ENCODE measurements at places on chromosomes 7 and 10.

- DNase-seq = no peak
Observed at GRCh38 chr10:101693651-101693977, 1.4 kb downstream of the FBXW4 start.

DNA sequence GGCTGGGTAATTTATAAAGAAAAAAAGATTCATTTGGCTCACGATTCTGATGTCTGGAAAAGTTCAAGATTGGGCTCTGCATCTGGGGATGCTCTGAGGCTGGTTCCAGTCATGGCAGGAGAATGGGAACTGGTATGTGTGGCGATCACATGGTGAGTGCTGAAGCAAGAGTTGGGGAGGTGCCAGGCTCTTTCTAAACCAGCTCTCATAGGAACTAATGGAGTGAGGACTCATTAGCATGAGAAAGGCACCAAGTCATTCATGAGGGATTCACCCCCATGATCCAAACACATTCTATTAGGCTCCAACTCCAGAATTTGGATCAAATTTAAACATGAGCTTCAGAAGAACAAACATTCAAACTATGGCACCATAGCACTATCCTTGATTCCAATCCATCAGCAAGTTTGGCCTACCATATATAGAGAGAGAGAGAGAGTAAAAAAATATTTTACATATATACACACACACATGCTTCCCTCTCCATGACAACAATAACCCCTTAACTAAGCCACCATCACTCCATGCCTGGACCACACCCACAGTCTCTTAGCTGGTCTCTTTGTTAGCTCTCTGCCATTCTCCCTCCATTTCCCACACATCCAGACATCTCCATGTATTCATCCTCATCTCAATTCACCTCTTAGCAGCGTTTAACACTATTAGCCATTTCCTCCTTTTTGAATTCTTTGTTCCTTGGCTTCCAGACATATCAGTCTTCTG is 57.9 kb downstream of the NPY start:
- DNase-seq = no peak

DNA sequence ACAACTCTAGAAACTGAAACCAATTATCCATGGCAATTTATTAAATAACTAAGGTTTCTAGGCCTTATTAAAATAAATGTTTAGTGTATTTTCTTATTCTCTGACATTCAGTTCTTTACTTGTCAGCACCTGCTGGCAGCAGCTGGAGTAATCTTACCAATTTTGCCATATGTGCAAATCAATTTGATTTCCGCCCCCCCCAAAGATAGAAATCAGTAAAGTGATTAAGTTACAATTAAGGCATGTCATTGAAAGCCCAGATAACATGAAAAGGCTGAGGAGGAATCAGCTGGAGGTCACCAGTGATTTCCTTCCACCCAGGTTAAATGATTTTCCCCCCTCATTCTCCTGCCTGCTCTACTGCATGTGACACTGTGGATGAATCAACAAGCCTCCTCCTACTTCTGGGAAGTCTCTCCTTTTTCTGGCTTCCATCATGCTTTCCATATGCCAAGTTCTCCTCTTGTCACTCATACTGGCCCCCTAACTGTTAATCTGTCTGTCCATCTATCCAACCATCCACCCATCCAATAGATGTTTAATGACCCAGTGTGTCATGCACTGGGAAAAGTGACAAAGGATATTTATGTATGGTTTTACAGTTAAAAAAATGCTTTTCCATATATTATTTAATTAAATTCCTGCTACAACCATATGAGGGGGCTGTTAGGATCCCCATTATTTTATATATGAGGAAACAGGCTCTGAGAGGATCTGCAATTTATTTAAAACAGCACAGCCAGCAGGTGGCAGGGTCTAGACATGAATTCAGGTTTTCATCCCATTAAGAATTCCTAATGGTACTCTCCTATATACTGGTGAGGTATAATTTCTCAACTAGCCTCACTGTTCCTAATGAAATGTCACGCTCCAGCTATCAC is 116.5 kb downstream of the ATXN7L1 start:
- DNase-seq = peak; percentile 57

DNA sequence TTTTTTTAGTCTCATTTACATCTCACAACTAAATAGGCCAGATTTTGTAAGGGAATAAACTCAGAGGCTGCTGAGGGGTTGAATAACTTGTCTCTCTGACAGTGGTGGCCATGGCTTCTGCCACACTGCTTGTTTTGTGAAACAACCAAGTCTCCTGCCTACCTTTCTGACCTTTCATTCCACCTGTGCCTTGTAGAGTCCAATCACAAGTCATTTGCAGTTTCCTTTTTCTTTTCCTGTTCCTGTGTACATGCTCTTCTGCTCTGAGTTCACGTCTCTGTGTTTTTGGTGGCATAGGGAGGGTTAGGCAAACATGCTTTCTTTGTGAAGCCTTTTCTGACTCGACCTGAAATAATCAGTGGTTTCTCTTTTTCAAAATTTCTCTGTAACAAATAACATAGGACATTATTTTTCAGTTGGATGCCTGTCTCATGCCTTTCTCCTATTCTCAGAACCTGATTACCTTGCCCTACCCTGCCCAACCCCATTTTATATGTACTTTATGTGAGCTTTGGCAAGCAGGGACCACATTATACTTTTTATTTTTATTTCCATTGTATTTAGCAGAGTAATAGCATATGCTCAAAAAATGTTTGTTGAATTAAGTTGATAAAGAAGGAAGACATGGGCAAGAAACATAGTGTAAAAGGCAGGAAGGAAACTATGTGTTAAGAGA is 81.7 kb downstream of the HDAC9 start:
- DNase-seq = no peak

GRCh38 chr7:48938539-48939295 is 14.4 kb downstream of the CDC14C start:
- DNase-seq = no peak

- no peak for DNase-seq
Observed at GRCh38 chr10:117596706-117597105, 54.2 kb downstream of the EMX2 start.

GRCh38 chr7:47878662-47879061 is 69.6 kb downstream of the PKD1L1 start:
- no peak for DNase-seq

DNA sequence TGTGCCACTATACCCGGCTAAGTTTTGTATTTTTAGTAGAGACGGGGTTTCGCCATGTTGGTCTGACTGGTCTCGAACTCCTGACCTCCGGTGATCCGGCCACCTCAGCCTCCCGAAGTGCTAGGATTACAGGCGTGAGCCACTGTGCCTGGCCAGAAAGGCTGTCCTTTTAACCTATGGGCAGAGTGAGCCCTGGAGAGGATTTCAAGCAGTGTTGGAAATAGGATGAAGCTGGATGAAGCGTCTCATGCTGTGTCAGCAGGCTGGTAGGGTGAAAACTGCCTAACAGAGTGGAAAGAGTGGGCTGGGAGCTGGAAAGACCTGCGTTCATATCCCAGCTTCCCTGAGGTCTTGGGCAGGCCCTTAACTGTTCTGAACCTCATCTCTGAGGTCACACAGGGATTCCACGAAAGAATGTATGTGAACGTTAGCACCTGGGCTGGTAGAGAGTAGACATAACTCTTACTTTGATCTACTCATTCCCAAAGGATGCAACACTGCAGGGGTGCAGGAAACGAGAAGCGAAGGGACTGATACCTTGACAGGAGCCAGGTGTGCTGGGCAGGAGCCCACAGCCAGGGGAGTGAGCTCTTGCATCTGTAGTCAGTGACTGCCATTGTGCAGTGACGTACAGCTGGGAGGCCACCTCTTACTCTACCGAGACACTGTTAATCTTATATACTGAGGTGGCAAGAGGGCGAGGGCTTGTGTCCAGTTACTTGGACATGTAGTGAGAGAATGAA is 34.1 kb downstream of the WBP1L start:
- no peak for DNase-seq

DNA sequence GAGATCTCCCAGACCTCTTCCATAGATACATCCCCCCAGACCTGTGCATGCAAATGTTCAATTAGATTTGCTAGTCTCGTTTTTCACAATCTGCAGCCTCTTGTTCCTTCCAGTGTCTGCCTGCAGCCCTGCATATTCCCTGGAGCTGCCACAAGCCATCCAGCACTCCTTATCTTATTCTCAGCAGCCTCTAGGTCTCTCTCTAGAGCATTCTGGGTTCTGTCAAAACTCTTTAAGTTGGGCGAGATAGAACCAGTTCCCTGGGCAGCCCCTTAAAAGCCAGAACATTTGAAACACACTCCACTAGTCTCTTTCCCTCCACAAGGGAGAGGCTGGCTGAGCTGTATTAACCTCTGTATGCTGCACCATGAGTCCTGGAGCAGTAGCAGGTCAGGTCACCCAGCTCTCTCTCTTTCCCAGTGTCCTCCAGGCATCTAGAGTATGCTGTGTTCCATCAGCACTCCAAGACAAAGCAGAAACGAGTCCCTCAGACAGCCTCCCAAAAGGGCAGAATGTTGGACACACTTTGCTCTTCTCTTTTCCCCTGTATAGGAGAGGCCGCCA is 20.6 kb upstream of the MCM10 start:
- DNase-seq = no peak

DNA sequence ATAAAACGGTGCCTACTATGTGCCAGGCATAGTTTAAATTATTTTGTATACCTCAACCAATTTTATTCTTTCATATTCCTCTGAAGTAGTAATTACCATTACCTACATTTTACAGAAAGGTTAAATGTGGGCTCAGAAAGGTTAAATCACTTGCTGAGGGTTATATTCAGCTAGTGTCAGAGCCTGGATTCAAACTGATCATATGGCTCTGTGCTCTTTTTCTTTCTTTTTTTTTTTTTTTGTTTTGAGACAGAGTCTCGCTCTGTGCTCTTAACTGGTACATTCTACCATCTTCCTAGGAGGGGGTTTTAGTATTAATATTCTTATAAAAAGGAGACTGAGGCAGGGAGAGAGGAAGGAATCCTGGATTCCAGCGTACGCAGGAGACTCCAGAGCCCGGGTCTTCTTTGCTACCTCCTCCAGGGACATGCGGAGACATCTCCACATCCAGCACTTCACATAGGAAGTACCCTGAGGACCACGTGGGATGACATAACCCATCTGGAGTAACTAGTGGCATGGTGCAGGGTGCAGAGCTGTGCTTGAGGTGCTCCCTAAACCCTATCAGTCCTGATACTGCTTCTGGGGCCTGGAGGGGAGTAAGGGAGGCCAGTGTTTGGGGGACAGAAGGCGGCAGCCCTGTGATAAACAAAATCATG is 29.6 kb upstream of the ATXN7L1 start:
- no peak for DNase-seq

DNA sequence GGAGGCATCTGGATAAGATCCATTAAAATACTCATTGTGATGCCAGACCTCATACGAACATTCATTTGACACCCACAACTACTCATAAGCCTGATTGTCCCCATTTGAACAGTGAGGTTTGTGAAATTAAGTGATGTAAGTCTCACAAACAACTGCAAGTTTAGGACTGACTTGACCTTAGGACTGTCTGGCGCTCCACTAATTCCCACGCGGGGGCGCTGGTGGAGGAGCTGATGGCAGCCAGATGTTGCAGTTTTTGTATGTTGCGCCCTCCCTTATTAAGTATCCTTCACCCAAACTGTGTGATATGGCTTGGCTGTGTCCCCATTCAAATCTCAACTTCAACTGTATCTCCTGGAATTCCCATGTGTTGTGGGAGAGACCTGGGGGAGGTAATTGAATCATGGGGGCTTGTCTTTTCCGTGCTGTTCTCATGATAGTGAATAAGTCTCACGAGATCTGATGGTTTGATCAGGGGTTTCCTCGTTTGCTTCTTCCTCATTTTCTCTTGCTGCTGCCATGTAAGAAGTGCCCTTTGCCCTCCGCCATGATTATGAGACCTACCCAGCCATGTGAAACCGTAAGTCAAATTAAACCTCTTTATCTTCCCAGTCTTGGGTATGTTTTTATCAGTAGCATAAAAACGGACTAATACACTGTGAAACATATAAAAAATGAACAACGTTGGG is 20.3 kb upstream of the TIAL1 start:
- peak; percentile 35 for DNase-seq

DNA sequence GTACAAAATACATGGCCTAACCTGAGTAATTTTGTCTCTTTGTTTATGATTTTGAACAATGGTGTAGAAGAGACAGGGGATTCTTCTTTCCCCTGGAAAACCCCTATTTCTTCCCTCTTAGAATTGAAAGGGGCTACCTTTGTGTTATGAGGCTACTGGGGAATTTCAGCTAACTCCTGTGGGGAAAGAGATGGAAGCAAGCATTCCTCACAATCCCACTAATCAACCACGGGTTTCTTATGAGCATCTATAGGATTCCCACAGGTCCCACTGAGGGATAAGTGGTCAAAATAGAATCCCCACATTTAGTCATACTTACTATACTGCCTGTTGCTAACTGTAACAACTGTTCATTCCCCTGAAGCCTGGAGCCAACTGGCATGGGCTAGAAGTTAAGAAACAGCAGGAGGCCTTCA is 32.2 kb upstream of the ITGB8 start:
- DNase-seq = no peak

DNA sequence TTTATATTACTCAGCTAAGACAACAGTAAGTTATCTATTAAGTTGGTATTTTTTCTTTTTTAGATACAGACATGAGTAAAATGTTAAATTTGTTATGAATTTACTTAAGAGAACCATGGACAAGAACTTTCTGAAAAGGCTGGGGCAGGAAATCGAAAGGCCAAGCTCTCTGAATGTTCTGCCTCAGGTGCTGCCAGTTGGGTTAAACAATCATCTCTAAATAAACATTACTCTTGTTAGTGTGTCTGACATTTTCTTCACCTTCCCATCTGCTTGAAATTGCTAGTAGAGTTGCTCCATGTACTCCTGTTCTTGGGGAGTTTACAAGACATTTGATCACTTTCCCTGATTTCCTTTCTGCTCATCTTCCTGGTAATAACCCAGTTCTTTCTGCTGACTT is 87.5 kb downstream of the ANKRD7 start:
- DNase-seq = no peak

- no peak for DNase-seq
Observed at GRCh38 chr10:77361831-77362230, 275.8 kb downstream of the KCNMA1 start.

DNA sequence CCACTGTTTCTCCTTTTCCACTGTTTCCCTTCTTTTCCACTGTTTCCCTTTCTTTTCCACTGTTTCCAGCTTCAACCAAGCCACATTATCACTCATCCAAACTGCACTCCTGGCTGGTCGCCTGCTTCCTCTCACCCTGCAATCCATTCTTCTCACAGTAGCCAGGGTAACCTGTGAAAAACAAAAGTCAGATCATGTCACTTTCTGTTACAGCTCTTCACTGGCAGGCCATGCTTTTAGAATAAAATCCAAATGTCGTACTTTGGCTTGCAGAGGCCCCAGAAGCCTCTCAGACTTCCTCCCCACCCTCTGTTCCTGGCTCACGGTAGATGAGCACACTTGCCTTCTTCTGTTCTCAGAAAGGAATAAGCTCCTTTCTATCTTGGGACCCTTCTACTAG is 33.9 kb downstream of the STARD3NL start:
- no peak for DNase-seq

- no peak for DNase-seq
Observed at GRCh38 chr10:18099415-18099814, 40.8 kb upstream of the CACNB2 start.

- no peak for DNase-seq
Observed at GRCh38 chr10:112970021-112970420, 20.0 kb downstream of the TCF7L2 start.
